Retina (tissue), 1 donor: ENCODE measurements at places on chromosomes 16 and 17.

DNA sequence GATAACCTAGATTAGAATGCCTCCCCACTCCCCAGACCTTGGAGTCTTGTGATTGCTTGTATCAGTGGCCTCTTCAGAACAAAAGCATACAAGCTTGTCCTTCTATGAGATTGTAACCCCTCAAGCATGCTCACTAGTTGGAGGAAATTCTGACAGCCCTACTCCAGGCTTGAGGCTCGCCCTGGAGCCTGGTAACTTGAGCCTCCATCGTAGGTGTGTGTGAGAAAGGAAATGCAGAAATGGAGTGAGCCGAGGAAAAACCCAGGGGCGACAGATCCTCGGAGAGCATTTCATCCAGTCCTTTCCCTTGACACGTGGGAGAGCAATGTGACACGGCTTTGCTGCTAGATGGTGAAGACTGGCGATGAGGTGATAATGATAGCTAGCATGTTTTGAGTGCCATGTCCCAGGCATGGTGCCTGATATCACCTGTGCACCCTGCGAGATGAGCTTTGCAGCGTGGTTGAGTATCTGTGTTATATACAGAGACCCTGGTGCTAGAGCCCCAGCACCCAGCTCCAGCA, 31.2 kb downstream of the GNAO1 start:
- DNase-seq, result no peak

DNA sequence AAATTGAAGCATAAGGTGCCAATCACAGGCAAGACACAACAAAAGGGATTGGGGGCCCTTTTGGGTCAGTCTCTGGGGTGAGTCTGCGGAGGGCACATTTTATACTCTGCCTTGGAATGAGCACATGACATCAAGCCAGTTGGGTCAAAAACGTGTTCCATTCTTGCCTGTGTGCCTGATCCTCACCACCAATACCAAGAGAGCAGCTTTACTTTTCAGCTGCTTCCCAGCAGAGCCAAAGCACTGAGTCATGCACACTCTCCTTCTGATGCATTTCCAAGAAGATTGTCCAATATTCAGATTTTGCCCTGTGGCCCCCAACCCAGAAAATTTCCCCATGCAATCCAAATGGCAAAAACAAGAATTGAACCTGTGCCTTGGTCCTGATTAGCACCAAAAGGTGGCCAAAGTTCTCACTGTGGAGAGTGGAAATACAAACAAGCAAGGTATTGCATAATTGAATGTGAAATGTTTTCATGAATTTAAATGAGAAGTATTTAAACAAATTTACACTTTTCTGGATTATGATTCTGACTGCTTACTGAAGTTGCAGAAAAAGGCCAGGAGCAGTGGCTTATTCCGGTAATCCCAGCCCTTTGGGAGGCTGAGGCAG, 217.8 kb upstream of the SOX9 start:
- no peak for DNase-seq

DNA sequence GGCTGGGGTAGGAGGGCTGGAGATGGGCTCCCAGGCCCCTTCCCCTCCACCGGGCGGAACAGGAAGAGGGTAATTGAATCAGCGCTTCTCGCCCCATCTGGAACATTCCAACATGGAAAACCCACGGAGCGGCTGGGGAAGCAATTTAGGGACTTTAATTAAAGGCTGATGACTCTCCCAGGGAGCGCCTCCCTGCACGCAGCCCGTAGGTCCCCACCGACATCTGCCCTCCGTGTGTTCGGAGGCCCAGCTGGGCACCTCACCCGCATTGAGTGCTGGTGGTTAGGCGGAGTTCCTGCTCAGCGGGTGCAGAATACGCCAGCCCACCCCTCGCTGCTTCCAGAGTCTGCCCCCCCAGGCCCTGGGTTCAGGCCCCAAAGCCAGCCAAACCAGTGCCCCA, 10.0 kb downstream of the HS3ST6 start:
- peak; percentile 22 for DNase-seq

GRCh38 chr17:31321966-31322365, 544 bp upstream of the EVI2A start:
- DNase-seq, result no peak

DNA sequence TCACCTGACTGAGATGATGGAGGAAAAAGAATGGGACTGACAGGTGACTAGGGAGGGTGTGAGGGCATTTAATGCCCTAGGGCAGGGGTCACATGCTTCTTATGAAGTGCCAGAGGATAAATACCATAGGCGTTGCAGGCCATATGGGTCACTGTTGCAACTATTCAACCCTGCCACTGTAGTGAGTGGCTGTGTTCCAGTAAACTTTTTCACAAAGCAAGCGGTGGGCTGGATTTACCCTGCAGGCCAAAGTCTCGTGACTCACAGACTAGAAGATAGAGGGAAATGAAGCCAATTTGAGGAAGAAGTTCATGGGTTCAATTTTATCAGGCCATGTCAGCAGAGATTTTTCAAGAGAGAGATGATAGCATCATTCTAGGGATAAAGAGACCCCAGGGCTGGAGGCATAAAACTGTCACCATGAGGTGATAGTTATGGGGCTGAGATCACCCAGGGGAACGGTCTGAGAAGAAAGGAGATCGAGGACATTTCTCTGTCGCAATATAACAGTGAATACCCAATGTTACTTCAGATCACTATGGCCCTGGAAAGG, 8.6 kb downstream of the ARHGAP17 start:
- DNase-seq, result no peak

- DNase-seq, result peak; percentile 77
These were observed 75.3 kb upstream of the AMZ2 start for GRCh38 chr17:68172461-68172954.

- DNase-seq, result no peak
These were observed 30.4 kb upstream of the SMPD3 start for GRCh38 chr16:68478526-68479250.

DNA sequence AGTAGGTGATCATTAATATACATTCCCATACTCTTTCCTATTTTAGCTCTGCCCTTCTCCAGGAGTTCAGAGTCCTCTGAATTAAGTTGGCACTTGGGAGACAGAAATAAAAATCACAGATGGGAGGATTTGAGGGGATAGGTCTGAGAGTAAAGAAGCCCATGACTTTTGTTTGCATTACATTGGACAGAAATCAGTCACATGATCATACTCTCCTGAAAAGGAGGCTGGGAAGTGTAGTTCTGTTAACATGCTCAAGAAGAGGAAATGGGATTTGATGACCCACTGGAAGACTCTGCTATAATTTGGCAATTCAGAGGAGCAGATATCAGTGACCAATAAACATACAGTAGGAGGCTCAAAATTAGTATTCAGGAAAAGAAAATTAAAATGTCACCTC, 674.9 kb upstream of the C16orf82 start:
- no peak for DNase-seq

DNA sequence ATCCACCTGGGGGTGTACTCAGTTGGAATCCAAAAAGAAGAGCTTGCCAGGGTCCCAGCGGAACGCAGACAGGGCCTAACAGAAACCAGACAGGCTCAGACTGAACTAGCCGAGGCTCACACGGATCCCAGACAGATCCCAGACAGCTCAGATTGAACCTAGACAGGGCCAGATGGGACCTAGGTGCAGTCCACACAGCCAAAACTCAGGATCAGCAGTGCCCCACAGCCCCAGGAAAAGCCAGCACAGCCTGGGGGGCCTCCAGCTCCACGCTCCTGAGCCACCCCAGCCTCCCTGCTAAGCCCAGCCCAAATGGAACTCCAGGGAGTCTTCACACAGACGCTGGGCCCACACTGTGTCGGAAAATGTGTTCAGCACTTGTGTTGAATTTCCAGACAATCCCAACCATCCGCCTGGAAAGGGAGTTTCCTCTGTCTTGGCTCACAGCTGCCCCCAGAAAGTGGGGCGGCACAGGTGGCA, 7.5 kb downstream of the STX1B start:
- DNase-seq, result no peak
